ENCODE measurements at places on chromosomes 13 and 19. TPM values are rescaled to one million over a fixed set of nuclear protein-coding genes. Genes with fewer than 3 reads are reported as not detected.
A peak's percentile ranks its signal among the peaks of the same experiment; 100 is the strongest.

DNA sequence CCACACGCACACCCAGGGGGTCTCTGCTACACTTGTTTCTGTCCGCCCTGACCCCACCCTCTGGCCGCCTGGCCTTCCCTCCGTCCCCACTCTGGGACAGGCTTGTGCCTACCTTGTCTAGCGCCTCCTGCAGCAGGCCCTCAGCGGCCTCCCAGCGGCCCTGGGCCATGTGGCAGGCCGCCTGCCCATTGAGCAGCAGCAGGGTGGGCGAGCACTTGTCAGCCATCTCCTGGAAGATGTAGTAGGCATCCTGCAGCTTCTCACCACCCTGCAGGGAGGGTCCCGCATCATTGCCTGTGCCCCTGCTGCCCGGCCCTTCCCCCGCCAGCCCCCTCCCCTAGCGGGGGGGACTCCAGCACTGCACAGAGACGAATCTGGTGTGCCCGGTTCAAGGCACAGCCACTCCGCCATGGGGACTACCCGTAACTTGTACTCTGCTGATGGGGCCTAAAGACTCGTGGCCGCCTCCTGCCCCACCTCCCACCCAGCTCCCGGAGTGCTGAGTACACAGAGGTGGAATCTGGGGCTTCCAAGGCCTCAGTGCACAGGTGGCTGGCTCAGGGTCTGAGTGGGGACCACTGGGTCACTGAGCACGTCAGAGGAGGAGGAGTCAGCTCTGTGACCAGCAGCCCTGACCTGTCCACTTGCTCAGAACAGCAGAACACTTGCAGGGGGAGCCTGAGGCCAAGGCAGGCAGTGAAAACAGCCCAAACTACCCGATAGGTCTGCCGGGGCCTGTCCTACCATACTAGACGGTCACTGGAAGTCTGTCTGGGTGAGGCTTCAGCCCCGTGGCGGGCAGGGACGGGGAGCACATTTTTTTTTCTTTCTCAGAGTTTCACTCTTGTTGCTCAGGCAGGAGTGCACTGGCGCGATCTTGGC, 7.4 kb upstream of the CERS1 start:
- DNase-seq: no peak
- H3K4me1 ChIP-seq: no peaks in the 10 kb centered on the region
- H3K4me3 ChIP-seq: no peak overlapping the region
- H3K36me3 ChIP-seq: no peaks in the 10 kb centered on the region
- H3K27ac ChIP-seq: no peak overlapping the region

GRCh38 chr13:45048890-45049407, 59.6 kb downstream of the GPALPP1 start:
- no peak overlapping the region for H3K27ac ChIP-seq
- no peaks in the 10 kb centered on the region for H3K4me1 ChIP-seq
- H3K27me3 ChIP-seq: no peaks in the 10 kb centered on the region
- H3K4me3 ChIP-seq: no peak overlapping the region
- DNase-seq: no peak

GRCh38 chr13:83440465-83440864, 441.8 kb downstream of the SLITRK1 start:
- no peaks in the 10 kb centered on the region for H3K27me3 ChIP-seq
- no peak overlapping the region for H3K4me3 ChIP-seq
- no peaks in the 10 kb centered on the region for H3K36me3 ChIP-seq
- DNase-seq: no peak
- no peak overlapping the region for H3K27ac ChIP-seq

DNA sequence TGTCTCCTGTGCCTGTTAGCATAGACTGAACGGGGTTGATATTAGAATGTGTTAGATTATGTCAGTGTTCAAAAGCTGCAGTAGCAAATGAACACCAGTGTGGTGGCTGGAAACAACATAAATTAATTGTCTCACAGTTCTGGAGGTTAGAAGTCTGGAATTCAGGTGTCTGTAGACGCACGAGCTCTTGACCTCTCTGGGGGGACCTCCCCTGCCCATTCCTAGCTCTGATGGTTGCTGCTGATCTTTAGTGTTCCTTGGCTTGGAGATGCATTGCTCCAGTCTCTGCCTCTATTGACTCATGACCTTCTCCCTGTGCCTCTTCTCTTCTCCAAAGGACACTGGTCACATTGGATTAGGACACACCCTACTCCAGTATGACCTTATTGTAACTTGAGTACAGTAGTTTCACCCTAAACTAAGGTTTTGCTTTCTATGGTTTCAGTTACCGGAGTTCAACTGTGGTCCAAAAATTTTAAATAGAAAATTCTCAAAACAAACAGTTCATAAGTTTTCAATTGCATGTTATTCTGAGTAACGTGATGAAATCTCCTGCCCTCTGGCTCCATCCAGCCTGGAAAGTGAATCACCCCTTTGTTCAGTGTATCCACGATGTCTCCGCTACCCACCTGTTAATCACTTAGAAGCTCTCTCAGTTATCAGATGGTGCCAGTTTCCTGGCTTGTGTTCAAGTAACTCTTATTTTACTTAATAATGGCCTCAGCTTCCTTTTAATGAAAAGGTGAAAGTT, 273.2 kb downstream of the MYO16 start:
- H3K27me3 ChIP-seq: no peaks in the 10 kb centered on the region
- no peak overlapping the region for H3K27ac ChIP-seq
- no peaks in the 10 kb centered on the region for H3K36me3 ChIP-seq

- H3K27ac ChIP-seq: no peak overlapping the region
- no peaks in the 10 kb centered on the region for H3K36me3 ChIP-seq
- no peak for DNase-seq
- H3K27me3 ChIP-seq: no peaks in the 10 kb centered on the region
These were observed 2.3 kb upstream of the NBEA start for GRCh38 chr13:34939771-34940170.

DNA sequence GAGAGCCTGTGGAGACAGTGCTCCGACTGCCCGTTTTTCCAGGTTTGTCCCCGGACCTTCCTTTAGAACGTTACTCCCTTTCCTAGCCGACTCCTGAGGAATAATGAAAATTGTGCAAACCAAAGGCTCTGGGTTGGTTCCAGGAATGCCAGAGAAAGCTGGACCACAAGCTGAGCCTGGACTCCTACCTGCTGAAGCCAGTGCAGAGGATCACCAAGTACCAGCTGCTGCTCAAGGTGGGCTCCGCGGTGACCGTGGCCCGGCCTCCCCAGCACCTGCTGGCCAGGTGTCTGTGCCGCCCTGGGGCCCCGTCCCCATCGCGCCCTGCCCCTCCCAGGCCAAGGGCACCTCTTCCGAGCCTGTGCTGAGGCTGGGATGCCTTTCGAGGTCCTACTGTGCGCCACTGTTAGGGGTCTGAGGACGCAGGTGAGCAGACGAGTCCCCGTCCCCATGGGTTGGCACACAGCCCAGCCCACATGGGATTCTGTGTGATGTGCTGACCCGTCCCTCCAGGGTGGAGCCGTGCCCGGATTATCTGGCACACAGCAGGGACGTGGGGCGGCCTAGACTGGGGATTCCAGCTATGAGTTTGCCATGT, 20.5 kb upstream of the F7 start:
- H3K27ac ChIP-seq: no peak overlapping the region
- no peaks in the 10 kb centered on the region for H3K36me3 ChIP-seq
- DNase-seq: no peak
- no peaks in the 10 kb centered on the region for H3K27me3 ChIP-seq
- H3K4me1 ChIP-seq: no peaks in the 10 kb centered on the region

DNA sequence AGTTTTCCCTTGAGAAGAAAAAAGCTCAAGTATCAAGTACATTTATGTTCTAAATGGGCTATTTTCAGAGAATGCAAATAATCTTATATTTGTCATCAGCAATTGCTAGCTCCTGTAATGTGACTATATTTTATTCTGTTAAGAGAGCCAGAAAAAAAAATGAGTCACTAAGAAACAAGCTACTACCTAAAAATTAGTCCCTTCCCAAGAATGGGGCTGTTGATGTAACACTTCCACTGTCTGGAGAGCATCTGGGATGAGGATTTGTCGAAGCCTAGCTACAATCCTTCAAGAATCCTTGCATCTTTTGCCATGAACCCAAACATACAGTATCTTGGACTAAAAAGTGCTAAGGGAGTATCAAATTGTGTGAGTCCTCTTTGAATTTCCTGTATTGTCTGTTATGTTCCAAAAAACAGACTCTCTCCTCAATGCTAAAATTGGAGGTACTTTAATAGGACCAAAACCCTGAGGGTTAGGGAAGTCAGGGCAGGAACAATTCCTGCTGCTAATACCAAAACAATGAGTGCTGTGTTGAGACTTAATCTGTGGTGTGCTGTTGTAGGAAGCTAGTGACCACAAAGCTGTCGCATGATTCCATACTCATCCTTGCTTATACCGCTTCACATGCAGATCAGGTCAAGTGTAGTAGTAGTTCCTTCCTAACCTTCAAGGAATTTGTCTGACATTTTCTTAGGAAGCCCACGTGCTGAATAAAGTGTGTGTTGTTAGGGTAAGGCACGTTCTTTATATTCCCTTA, 4.9 kb upstream of the ZC3H13 start:
- no peaks in the 10 kb centered on the region for H3K4me1 ChIP-seq
- no peak for DNase-seq
- no peaks in the 10 kb centered on the region for H3K27me3 ChIP-seq
- H3K27ac ChIP-seq: no peak overlapping the region
- no peaks in the 10 kb centered on the region for H3K36me3 ChIP-seq

GRCh38 chr19:34104096-34104495, 68.2 kb upstream of the LSM14A start:
- no peak overlapping the region for H3K27ac ChIP-seq
- H3K36me3 ChIP-seq: no peaks in the 10 kb centered on the region
- H3K4me1 ChIP-seq: no peaks in the 10 kb centered on the region
- no peak for DNase-seq

- no peaks in the 10 kb centered on the region for H3K27me3 ChIP-seq
- peaks cover 4% of the 10 kb centered on the region for H3K4me1 ChIP-seq
- peak overlapping the region; percentile 97 for H3K4me3 ChIP-seq
- peak; percentile 66 for DNase-seq
These were observed 610 bp downstream of the ZNF791 start for GRCh38 chr19:12611361-12611699.

DNA sequence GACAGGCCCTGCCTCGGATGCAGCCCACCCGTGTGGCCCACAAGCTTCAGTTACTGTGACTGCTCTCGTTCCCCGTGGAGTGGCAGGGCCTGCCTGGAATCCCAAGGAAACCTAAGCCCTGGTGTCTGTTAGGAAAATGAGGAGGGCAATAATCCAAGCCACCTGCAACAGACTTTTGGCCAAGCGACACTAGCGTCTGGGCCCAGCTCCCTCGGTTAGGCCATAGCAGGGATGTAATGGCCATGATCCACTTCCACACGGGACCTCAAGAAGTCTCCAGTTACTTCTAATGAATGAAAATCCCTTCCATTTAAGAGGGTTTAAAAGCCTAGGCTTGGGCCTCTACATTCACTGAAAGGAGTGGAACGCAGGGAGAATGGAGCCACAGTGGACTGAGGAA, 8.9 kb downstream of the ZC3H4 start:
- no peaks in the 10 kb centered on the region for H3K36me3 ChIP-seq
- H3K4me1 ChIP-seq: peaks cover 13% of the 10 kb centered on the region
- H3K27me3 ChIP-seq: no peaks in the 10 kb centered on the region
- no peak overlapping the region for H3K27ac ChIP-seq
- DNase-seq: no peak

DNA sequence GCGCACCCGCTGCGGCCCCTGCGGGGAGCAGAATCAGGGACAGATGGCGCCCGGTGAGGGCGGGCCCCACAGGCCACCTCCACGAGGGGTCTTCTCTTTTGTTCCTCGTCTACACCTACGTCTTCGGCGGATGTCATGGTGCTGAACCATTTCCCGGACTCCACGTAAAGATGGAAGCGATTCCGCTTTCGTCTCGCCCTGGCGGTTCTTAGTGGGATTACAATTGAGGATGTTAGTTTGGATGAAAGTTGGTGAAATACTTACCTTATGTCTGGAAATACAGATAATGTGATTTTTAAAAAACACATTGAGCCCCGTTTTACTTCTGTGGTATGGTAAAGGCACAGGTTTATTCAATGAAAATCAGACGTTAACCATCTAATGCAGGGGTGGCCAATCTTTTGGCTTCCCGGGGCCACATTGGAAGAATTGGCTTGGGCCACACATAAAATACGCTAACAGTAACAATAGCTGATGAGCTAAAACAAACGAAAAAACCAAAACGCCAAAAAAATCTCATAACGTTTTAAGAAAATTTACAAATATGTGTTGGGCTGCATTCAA, 1.4 kb upstream of the ZMYM5 start:
- H3K27me3 ChIP-seq: no peaks in the 10 kb centered on the region
- peak; percentile 54 for DNase-seq
- H3K4me3 ChIP-seq: peak overlapping the region; percentile 74
- H3K27ac ChIP-seq: peak overlapping the region; percentile 99
- H3K4me1 ChIP-seq: peaks cover 7% of the 10 kb centered on the region

- H3K27ac ChIP-seq: no peak overlapping the region
- H3K36me3 ChIP-seq: no peaks in the 10 kb centered on the region
- no peak for DNase-seq
These were observed 160.1 kb downstream of the SPRY2 start for GRCh38 chr13:80180740-80181355.

DNA sequence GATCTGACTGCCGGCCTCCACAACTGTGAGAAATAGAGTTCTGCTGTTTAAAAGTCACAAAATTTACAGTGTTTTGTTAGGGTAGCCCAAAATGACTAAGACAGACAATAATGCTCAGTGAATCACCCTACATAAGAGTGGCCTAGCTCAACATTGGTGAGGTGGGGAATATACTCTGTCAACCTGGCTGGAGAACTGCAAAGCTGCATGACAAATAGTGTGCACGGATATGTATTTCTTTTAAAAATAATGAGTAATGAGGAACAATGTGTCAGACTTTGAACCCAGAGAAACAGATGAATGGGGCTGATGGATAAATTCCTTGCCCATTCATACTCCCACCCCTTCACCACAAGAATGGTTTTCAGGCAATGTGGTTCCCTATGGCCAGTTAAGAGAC, 372.4 kb downstream of the SUCLA2 start:
- no peak for DNase-seq
- no peaks in the 10 kb centered on the region for H3K36me3 ChIP-seq
- H3K4me1 ChIP-seq: no peaks in the 10 kb centered on the region
- H3K27ac ChIP-seq: no peak overlapping the region

GRCh38 chr19:33177417-33177979, 16.6 kb upstream of the LRP3 start:
- peak overlapping the region; percentile 95 for H3K4me3 ChIP-seq
- no peaks in the 10 kb centered on the region for H3K27me3 ChIP-seq
- H3K27ac ChIP-seq: peak overlapping the region; percentile 87
- no peaks in the 10 kb centered on the region for H3K36me3 ChIP-seq
- no peaks in the 10 kb centered on the region for H3K4me1 ChIP-seq
- no peak for DNase-seq

DNA sequence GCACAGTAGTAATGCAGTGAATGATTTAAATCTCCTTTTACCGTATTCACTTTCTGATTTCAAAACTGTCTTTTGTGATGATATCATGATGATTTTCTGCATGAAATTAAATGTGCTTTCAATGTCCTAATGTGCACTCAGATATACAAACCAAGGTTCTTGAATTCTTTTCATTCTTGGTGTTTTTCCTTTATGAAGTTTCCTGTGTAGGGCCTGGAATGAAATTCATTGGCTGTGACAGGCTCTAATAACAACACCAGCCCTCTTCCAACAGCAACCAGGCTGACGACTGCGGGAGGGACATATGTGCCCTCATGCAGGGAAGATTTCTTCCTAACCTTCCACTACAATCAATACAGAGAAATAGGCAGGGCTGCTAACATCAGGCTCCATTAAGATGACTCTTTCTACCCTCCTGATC, 1052.0 kb downstream of the DIAPH3 start:
- no peaks in the 10 kb centered on the region for H3K36me3 ChIP-seq
- H3K4me3 ChIP-seq: no peak overlapping the region
- H3K27ac ChIP-seq: no peak overlapping the region
- no peaks in the 10 kb centered on the region for H3K4me1 ChIP-seq
- DNase-seq: no peak

The USPL1 gene
- 29.7 TPM for total RNA-seq

The KIRREL2 gene
- 2.8 TPM for total RNA-seq

The URAD gene
- total RNA-seq: not detected

The ZNF730 gene
- 15.6 TPM for total RNA-seq
